ENCODE measurements at places on chromosomes 3 and 15. TPM values are rescaled to one million over a fixed set of nuclear protein-coding genes. Genes with fewer than 3 reads are reported as not detected.

LIPH gene
- not detected for total RNA-seq

SMCO1 gene
- total RNA-seq = not detected

- no peak overlapping the region for H3K27ac ChIP-seq
- peaks cover 2% of the 10 kb centered on the region for H3K36me3 ChIP-seq
- H3K4me3 ChIP-seq = no peak overlapping the region
- no peaks in the 10 kb centered on the region for H3K27me3 ChIP-seq
- peaks cover 2% of the 10 kb centered on the region for H3K4me1 ChIP-seq
- no peak for DNase-seq
Measured at GRCh38 chr3:161266731-161267150, 45.6 kb downstream of the NMD3 start.

- peaks cover 31% of the 10 kb centered on the region for H3K36me3 ChIP-seq
- no peaks in the 10 kb centered on the region for H3K4me1 ChIP-seq
- H3K4me3 ChIP-seq = no peak overlapping the region
- no peak for DNase-seq
Measured at GRCh38 chr3:15726881-15727280, 70.9 kb downstream of the ANKRD28 start.

- H3K27me3 ChIP-seq = no peaks in the 10 kb centered on the region
- H3K36me3 ChIP-seq = no peaks in the 10 kb centered on the region
- H3K27ac ChIP-seq = no peak overlapping the region
- no peaks in the 10 kb centered on the region for H3K4me1 ChIP-seq
- no peak for DNase-seq
- no peak overlapping the region for H3K4me3 ChIP-seq
Measured at GRCh38 chr15:53360881-53361280, 398.6 kb downstream of the WDR72 start.

DNA sequence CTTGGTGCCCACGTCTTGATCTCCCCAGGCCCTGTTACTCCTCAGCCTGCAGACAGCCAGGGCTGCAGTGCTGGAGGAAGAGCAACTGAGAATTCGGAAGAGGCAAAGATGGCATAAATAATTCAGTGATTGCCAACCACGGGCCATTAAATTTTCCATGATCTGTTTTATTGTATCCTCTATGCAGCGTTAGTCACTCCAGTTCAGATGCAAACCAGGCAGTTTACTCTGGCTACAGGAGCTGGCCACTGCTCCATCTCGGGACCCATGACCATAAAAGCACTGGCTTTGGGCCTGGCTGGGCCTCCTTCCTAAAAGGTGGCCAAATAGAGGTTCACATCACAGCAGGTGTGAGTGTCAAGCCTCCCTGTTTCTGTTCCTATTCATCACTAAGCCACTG, 137.6 kb upstream of the TLE3 start:
- peaks cover 10% of the 10 kb centered on the region for H3K4me1 ChIP-seq
- H3K36me3 ChIP-seq = no peaks in the 10 kb centered on the region
- H3K27me3 ChIP-seq = no peaks in the 10 kb centered on the region

DNA sequence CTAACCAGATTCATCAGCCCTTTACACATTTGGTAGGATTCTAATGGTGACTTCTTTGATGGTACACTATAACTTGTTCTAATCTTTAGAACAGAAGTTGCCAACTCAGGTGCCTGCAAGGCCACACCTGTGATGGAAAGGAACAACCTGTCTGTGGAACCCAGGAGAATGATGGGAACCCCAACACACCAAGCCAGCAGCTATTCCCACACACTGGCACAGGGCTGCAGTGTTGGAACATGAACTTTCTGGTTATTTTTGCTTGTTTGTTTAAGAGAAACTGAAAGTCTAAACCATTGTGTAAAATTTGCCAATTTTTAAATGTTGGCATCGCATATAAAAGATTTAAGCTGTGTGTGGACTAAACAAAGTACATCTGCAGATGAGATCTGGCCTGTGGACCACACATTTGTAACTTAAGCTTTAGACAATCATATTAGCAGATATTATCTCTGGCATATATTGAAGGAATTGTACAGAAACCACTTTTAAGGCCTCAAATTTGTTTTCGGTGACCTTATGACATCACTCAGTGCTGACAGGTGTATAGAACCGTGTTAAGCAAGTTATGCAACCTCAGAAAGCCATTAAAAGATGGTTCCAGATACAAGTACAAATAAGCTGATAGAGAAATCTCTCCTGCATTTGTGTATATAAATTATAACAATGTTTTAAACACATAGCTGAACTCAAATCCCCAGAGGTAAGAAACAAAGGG, 242.9 kb downstream of the SLC9A9 start:
- no peak overlapping the region for H3K4me3 ChIP-seq
- H3K27me3 ChIP-seq = no peaks in the 10 kb centered on the region
- H3K27ac ChIP-seq = no peak overlapping the region
- peaks cover 5% of the 10 kb centered on the region for H3K36me3 ChIP-seq

Measured in T-cell (primary cell).